Testis (tissue), 5 donors: ENCODE measurements at places on chromosomes 6 and 20. TPM values are rescaled to one million over a fixed set of nuclear protein-coding genes. Genes with fewer than 3 reads are reported as not detected.
A peak's percentile ranks its signal among the peaks of the same experiment; 100 is the strongest.

Gene MAP1LC3A
- 62.9 TPM for polyA plus RNA-seq

- peak overlapping the region; percentile 60 for H3K27ac ChIP-seq
- H3K4me1 ChIP-seq = peaks cover 3% of the 10 kb centered on the region
- peak; percentile 46 for DNase-seq
- no peaks in the 10 kb centered on the region for H3K36me3 ChIP-seq
Observed at GRCh38 chr6:78629154-78629721, 238.1 kb upstream of the IRAK1BP1 start.

DNA sequence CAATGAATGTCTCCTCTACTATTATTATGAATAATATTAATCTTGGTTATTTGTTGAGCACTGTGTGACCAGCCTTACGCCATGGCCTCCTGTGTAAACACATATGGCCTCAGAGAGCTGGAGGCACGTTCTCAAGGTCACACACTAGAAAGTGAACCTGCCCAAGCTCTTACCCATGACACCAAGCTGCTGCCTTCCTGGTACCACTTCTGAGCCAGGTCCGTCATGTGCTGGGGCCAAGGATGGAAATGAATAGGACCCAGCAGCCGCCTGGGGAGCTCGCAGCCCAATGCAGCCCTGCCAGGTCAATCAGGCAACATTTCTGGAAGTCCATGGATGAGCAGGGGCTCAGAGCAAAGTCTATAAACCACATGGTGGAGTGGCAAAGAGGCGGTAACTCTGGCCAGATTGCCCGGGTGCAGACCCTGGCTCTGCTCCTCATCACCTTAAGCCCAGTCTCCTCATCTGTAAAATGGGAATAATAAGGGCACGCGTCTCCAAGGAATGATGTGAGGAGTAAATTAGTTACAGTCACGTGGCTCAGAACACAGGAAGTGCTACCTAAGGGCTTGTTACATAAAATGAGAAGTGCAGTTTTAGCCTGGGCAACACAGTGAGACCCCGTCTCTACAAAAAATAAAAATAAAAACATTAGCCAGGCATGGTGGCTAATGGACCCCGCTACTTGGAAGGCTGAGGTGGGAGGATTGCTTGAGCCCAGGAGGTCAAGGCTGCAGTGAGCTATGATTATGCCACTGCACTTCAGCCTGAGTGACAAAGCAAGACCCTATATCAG is 61.5 kb downstream of the JPH2 start:
- no peak overlapping the region for H3K4me3 ChIP-seq
- H3K4me1 ChIP-seq = no peaks in the 10 kb centered on the region
- H3K27ac ChIP-seq = no peak overlapping the region
- H3K27me3 ChIP-seq = no peaks in the 10 kb centered on the region
- DNase-seq = no peak

DNA sequence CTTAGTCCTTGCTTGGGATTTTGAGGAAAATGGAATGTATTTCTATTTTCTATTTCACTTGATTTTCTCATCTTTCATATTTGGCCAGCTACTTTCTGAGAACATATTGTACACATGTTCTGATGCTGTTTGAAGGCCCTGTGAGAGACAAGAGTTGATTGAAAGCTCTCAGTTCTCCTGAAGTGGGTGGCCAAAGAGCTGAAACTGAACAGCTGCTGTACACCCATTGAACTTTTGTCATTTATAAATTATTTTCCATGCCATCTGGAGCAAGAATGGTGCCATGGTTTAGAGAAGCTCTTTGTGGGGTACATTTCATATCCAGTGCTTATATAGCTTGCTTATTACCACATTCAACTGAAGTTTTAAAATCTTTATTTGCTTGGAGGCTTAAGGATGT is 298.3 kb downstream of the PRL start:
- H3K4me1 ChIP-seq = no peaks in the 10 kb centered on the region
- H3K27me3 ChIP-seq = no peaks in the 10 kb centered on the region
- H3K4me3 ChIP-seq = no peak overlapping the region
- H3K36me3 ChIP-seq = no peaks in the 10 kb centered on the region
- H3K27ac ChIP-seq = no peak overlapping the region

GRCh38 chr6:90631046-90631445 is 44.2 kb upstream of the MAP3K7 start:
- no peaks in the 10 kb centered on the region for H3K36me3 ChIP-seq
- no peak for DNase-seq
- H3K27ac ChIP-seq = no peak overlapping the region
- H3K4me1 ChIP-seq = no peaks in the 10 kb centered on the region

- H3K4me1 ChIP-seq = peaks cover 10% of the 10 kb centered on the region
- peak overlapping the region; percentile 86 for H3K4me3 ChIP-seq
- H3K27me3 ChIP-seq = no peaks in the 10 kb centered on the region
Observed at GRCh38 chr6:21595285-21596144, 2.0 kb downstream of the SOX4 start.

DNA sequence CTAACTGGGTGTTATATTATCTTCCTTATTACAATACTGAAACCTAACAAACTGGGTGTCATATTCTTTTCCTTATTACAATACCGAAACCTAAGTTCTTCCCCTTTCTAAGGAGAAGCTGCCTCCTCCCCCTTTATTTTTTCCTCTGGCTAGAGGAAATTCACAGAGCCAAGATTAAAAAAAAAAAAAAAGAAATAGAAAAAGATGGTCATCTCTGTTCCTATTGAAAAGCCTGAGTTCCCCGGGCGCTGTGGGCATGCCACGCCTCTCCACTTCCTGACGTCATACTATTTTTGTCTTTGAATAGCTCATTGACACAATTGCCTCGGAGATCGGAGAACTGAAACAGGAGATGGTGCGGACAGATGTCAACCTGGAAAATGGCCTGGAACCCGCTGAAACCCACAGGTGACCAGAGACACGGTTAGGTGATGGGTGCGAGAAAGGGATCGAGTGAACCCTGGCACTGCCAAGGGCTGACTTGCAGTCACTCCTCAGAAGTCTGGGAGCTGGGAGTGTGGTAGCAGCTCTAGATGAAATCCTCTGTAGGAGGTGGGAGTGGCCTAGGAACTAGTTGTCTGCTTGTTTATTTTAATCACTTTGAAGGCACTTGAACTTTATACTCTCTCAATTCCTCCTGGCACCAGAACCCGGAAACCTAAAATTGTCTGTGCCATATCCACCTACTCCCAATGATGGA is 82.2 kb upstream of the NAA20 start:
- H3K4me1 ChIP-seq = peaks cover 6% of the 10 kb centered on the region
- H3K27ac ChIP-seq = peak overlapping the region; percentile 51
- H3K4me3 ChIP-seq = no peak overlapping the region
- peak; percentile 41 for DNase-seq
- no peaks in the 10 kb centered on the region for H3K36me3 ChIP-seq

- no peak overlapping the region for H3K27ac ChIP-seq
- H3K4me3 ChIP-seq = no peak overlapping the region
- no peaks in the 10 kb centered on the region for H3K27me3 ChIP-seq
Observed at GRCh38 chr6:83600459-83600858, 88.1 kb downstream of the PRSS35 start.
